ENCODE measurements at places on chromosomes 12 and 14.
A peak's percentile ranks its signal among the peaks of the same experiment; 100 is the strongest.

- DNase-seq = no peak
These were observed 133.6 kb upstream of the NCOR2 start for GRCh38 chr12:124700810-124701592.

DNA sequence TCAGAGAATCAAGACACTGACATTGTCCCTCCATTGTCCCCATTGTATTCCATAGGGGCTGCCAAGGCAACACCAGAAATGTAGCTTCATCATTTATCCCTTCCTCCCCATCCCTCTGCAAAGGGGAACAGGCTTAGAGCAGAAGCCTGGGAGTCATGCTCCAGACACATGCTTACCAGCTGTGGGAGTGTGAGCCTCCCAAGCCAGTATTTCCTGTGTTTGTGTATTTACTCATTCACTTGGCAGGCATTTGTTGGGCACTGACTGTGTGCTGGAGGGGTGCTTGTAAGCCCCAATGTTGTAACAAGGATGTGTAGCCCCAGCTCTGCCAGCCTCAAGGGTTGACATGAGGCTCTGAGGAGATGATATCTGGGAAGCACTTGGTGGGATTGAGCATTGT, 46.0 kb upstream of the TCL1A start:
- no peak for DNase-seq

GRCh38 chr12:5923043-5923605, 21.9 kb downstream of the ANO2 start:
- no peak for DNase-seq

DNA sequence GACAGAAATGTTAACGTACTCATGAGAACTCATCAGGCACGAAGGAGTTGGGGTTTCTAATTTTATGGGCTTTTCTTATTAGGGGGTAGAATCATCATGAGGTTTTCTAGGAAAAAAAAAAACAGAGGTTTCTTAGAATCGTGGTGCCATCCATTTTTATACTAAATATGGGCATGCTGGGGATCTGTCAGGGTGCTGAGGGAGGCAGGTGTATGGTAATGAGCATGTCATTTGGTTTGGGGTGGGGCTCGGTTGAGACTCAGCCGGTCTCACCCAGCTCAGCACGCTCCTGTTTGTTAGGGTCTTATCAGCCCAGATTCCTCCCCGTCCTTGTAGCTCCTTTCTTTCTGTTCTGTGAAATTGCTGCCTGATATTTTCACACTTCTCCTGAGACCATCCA, 98.2 kb downstream of the DICER1 start:
- DNase-seq = no peak

GRCh38 chr14:34539407-34540180, at the start of gene EAPP:
Gene EAPP, minus strand, starts transcription at chr14:34539701. Its CDS starts 73 bp downstream, at chr14:34539628.
- peak; percentile 97 for DNase-seq

- DNase-seq = no peak
These were observed 79.7 kb upstream of the REP15 start for GRCh38 chr12:27616356-27617142.

DNA sequence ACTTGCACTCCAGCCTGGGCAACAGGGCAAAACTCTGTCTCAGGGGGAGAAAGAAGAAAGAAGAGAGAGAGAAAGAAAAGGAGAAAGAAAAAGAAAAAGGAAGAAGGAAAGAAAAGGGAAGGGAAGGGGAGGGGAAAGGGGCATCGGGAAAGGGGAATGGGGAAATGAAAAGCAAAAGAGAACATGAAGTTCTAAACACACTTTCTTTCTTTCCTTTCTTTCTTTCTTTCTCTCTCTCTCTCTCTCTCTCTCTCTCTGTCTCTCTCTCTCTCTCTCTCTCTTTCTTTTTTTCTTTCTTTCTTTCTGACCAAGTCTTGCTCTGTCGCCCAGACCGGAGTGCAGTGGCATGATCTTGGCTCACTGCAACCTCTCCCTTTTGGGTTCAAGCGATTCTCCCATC, 76.9 kb downstream of the RPS6KA5 start:
- no peak for DNase-seq

- no peak for DNase-seq
These were observed 39.2 kb upstream of the EEA1 start for GRCh38 chr12:92968176-92968813.

GRCh38 chr12:7101694-7102131, 7.3 kb downstream of the C1RL start:
- DNase-seq = no peak

- DNase-seq = no peak
These were observed 267.6 kb downstream of the ADGRD1 start for GRCh38 chr12:131221061-131221956.

GRCh38 chr14:69919815-69920214, 40.6 kb downstream of the SMOC1 start:
- no peak for DNase-seq

DNA sequence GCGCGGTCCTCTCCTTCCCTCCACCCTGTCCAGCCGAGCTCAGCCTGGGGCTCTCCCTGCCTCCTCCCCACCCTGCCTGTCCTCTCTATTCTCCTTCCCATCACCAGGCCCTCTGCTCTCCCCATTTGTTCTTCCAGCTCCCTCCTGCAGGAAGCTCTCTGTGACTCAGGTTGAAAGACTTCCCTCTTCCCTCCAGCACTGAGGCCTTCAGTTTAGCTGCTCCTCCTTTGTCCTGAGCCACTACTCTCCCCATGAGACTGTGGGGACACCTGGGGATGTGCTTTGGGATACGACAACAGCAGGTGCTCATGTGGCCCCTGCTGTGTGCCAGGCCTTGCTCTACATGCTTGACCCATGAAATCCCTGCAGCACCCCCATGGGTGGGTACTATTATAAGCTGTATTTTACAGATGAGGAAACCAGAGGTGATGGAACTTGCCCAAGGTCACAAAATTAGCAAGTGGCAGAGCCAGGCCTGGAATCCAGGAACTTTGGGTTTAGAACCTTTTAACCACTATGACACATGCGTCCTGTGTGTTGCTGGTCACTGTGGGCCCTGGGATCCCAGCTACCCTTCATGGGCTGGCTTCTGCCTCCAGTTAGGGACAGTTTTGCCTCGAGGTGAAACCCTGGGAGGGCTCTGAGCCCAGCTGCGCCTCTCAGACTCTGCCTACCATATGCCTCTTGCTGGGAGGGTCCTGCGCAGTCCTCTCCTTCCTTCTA, 5.5 kb downstream of the KRT80 start:
- no peak for DNase-seq

GRCh38 chr12:75270157-75270556, 60.0 kb downstream of the CAPS2 start:
- DNase-seq = no peak

- DNase-seq = no peak
These were observed 64.9 kb downstream of the LGR5 start for GRCh38 chr12:71504476-71504875.

DNA sequence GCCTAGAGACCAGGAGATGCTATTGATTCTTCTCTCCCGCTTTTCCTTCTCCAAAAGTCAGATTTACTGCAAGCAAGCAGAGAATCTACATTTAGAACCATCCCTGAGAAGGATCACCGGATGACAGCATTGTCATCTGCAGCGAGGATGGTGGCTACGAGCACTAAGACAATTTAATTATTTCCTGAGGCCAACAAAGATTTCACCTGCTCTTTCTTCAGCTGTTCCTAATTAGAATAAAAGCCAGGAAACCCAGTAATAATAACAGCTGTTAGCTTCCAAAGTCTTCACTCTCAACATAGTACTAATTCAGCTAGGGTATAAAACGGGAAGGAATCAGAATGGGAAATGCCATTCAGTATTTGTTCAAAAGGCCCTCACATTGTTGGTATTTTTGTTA, 53.3 kb downstream of the TMTC1 start:
- DNase-seq = no peak

- peak; percentile 7 for DNase-seq
These were observed 62.4 kb upstream of the PSMC1 start for GRCh38 chr14:90193925-90194324.

- DNase-seq = no peak
These were observed 69.3 kb downstream of the SERPINA3 start for GRCh38 chr14:94681300-94682060.

DNA sequence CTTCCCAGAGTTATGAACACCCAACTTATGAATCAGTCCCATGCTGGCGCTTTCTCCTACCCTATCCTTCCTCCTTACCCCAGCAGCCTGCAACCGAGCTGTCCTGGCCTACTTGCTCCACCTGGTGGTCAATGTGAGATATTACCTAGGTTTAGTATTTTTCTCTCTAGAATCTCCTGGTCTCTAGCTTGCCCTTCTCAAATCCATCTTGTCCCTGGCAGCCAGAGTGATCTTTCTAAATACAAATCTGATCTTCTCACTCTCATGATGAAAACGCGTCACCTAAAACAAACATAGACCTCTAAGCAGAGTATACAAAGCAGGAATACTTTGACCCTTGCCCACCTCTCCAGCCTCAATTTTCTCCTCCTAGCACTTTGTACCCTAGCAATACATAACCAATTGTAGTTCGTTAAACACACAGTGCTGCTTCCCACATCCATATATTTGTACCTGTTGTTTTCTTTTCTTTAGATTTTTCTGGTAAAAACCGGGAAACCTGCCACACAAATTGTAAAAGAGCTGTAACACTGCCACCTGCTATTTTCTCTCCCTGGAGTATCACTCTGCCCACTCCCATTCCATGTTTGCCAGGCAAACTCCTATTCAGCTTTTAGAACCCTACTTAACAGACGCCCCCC, 20.0 kb upstream of the TCP11L2 start:
- DNase-seq = peak; percentile 64

GRCh38 chr12:40232602-40233001, 7.8 kb downstream of the LRRK2 start:
- no peak for DNase-seq

DNA sequence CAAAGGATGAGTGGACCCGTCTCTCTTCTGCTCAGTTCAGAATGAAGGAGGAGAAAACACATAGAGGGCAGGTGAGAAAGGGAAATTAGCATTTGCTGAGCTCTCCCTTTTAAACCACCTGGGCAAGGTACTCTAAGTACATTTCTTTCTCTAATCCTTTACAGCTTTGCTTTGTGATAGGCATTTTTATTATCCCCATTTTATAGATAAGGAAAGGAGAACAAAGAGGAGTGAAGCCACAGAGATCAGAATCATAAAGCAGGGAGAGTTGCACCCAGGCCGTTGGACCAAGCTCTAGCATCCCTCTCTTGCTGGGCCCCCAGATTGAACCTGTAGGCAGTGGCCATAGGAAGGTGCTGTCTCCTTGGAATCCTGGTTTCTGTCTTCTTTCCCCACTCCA, 47.0 kb downstream of the VCPKMT start:
- DNase-seq = no peak

DNA sequence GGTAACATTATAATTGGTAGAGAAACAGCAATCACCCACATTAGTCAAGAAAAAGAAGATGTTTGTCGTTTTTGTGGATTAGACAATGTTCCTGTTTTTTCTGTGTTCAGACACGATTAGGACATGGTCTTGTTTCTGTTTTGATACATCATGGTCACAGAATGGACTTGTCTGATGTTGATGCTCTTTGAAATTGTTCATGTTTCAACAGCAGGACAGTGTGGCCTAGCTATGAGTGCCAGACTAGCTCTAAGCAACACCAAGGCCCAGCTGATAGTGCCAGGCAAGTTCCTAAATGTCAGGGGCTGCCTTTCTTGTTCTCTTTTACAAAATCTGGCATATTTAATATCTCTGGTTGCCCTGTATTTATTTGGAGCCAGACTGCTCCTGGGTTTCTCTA, 40.9 kb upstream of the TOMM20L start:
- no peak for DNase-seq

DNA sequence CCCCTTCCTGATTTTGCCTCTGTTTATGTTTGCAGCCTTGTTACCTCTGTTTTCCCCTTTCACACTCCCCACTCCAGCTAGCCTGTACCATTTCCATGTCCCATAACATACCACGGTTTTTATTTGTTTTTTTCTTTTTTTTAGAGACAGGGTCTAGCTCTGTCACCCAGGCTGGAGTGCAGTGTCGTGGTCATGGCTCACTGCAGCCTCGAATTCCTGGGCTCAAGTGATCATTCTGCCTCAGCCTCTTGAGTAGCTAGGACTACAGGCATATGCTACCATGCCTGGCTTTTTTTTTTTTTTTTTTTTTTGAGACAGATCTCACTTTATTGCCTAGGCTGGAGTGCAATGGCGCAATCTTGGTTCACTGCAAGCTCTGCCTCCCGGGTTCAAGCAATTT, 18.4 kb upstream of the SAMD4A start:
- no peak for DNase-seq

- peak; percentile 11 for DNase-seq
These were observed 620 bp upstream of the NID2 start for GRCh38 chr14:52069307-52070050.

DNA sequence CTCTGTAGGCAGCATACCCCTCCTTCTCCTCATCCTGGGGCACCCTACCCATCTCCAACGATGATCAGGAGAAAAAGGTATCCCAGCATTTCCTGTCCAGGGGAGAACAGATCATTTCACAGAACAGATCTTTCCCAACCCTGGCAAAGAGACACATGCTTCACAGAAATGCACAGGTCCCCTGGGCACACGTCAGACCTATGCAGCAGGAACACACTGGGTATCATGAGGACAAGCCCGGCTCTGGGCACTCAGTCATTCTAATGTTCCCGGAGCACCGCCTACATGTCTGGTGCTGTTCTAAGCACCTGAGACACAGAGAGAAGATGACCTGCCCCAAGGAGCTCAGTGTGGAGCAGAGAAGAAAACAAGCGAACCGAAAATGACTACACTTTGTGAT, 56.2 kb downstream of the ACTN1 start:
- no peak for DNase-seq

DNA sequence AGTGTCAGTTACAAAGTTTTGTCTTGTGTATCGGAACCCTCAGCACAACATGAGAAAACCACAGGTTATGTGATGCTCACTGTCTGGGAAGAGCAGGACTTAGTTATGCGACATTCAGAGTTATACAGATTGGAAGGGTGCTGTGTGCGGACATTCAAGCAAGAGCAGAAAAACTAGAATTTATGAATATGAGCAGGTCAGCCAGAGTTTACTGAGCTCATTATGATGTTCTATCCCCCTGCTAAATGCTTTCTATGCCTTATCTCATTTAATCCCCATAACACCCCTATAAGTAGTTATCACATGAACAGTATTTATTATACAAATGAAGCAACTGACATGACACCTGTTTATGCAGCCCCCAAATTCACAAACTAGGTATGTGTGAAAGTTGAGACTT, 1083.2 kb downstream of the FLRT2 start:
- DNase-seq = no peak

GRCh38 chr12:47517122-47517521, 188.7 kb downstream of the RPAP3 start:
- no peak for DNase-seq

DNA sequence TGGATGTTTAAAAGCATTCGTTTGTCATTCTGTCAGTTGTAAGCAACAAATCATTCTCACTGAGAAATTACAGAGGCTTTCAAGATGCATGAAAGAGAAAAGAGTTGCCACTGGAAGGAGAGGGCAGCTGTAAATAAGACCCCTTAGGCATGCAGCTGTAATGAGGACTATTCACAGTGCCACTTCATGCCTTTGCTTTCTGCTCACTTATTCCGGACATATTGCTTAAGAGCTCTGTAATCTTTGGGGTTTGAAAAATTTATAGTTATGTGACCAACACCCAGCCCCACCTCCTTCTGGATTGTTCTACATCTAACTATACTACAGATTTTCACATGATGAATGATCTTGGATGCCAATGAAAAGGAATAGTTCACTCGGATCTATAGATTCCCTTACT, 194.8 kb upstream of the DCN start:
- no peak for DNase-seq

- DNase-seq = no peak
These were observed 754 bp downstream of the ZNF605 start for GRCh38 chr12:132955094-132956010.

Measured in CD4-positive, alpha-beta T cell treated with Interleukin-4 for 1 hour (primary cell).